ENCODE measurements at places on chromosomes 6 and 20.

GRCh38 chr6:74277777-74278186 lies 581.8 kb downstream of the CD109 start:
- DNase-seq, result no peak

- DNase-seq, result no peak
Observed at GRCh38 chr6:125922322-125922860, 34.2 kb upstream of the HINT3 start.

- no peak for DNase-seq
Observed at GRCh38 chr20:17619351-17620093, 49.6 kb downstream of the DSTN start.

- DNase-seq, result no peak
Observed at GRCh38 chr6:163337958-163338357, 76.6 kb upstream of the QKI start.

DNA sequence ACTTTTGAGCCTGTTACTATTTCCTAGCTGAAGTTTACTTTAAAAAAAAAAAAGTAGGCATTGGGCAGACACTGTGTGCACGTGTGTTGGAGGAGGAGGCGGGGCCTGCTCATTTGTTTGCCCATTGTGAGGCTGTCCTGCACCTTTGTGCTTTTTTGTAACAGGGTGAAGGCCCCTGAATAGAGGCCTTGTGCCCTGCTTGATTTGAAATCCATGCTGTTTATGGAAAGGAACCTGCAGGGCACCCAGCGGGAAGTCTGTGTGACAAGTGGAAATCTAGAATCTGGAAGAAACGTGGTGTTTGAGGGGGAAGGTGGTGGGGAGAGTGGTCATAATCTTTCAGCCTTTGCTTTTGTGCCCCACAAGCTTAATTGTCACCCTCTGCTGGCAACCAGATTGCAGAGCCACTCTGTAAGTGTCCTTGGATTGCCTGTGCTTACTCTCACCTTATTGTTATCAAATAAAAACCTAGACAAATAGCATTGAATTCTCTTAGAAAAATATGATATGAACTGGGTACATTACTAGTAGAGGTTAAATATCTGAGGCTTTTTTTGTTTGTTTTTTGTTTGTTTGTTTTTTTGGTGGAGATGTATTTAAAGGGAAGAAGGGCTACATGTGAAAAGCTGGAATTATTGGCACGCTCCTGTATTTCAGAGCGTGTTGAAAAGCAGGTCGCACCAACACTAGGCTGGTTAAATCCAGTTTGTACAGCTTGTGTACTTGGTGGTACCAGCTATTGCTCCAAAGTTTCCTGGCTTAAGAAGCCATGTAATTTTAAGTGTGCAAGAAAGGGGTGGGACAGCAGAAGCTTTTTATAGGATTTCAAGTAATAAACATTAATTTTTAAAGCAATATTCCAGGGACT lies 156.3 kb downstream of the ARID1B start:
- DNase-seq, result no peak

DNA sequence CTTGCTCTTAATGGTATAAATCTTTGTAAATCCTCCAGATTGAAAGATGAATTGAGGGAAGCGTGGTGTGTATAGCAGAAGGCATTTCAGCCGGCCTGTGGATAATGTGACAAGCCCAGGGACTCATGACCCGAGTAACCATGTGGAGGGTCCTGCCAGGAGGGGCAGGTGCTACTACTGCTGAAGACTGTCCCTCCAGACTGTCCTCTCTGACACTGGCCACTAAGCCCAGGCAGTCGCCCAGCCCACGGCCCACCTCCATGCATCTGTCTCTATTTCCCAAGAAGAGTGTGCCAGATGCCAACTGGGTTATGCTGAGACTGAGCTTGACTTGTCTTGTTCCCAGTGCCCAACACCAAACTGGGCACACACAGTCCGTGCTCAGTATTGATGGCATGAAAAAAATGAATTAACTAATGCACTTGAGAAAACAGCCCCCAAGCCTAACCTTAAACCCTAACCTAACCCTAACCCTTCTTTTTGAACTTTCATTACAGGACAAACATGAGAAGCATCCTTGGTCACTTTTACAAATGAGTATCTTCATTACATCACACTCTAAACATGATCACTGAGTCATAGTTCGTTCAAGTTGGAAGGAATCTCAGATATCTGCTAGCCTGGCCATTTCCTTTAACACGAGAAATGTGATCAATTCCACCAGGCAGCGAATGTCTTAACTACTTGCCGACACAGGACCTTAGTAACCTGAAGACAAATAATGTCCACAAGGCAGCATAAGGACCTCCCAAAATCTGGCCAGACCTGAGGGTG lies 182.2 kb upstream of the RREB1 start:
- no peak for DNase-seq

Measured in stimulated activated CD8-positive, alpha-beta memory T cell treated with anti-CD3 and anti-CD28 coated beads, Interleukin-4, amount 100 ng/mL, for 24 hours (primary cell).